ENCODE measurements at places on chromosomes 4 and X.

GRCh38 chr4:161813889-161814288, 349.9 kb downstream of the FSTL5 start:
- DNase-seq = no peak

DNA sequence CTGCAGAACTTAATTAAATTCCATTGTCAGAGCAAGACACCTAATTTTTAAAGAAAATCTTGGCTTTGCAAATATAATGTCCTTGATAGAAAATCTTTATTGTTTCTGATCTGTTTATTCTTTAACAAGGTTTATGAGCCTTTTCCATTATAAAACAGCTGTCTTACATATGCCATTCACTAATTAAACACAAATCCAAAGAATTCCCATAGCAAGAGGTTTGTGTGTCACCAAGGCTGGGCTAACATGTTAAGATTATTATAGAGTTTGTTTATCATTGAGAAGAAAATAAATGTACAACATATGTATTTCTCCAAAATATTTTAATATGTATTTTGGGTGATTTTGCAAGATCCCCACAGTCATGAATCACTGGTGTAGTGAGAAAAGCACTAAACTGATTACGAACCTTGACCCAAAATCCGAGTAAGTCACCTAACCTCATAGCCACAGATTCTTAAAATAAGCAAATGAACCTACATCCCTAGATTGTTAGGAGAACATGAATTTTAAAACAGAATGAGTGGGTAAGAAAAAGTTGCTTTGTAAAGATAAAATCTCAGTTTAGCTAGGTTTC, 694.8 kb upstream of the INTU start:
- DNase-seq = no peak

DNA sequence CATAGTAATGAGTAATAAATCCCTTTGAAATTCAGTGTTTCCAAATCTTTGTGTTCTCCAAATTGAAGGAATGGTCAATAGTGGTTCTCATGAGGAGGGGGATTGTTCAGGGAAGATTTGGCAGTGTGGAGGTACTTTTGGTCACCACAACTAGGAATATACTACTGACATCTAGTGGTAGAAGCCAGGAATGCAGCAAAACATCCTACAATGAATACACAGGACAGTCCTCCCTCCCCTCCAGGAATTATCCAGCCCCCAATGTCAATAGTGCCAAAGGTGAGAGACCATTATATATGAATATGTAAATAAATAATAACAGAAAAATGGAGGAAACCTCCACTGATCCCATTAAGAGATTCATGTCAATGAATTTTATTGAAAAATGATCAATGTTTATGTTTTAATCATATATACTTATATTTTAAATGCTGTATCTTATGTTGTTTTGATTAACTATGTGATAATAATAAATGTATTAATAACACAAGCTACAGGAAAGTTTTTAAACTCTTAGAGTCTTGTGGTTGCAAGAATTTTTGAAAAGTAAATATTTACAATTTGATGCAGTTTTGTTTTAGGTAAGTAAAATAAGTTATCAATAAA, 14.4 kb upstream of the FAM9A start:
- DNase-seq = no peak

DNA sequence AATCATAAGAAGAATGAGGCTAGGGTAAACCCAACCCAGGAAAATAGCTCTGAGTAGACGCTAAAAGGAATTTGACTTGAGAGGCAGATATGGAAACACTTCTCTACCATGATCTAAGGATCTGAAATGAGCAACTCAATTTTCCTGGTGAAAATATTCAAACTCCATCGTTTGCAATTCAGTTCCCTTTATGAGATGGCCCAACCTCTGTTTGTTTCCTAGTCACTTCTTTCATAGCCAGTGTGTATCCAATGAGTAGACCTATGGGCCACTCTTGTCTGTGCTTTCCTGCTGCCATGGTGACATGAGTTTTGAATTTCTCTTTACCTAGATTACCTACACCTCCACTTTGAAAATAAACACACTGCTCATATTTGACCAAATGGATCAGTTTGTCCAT, 176.2 kb upstream of the GPRIN3 start:
- no peak for DNase-seq

GRCh38 chr4:94412019-94412657, 39.6 kb upstream of the PDLIM5 start:
- no peak for DNase-seq

DNA sequence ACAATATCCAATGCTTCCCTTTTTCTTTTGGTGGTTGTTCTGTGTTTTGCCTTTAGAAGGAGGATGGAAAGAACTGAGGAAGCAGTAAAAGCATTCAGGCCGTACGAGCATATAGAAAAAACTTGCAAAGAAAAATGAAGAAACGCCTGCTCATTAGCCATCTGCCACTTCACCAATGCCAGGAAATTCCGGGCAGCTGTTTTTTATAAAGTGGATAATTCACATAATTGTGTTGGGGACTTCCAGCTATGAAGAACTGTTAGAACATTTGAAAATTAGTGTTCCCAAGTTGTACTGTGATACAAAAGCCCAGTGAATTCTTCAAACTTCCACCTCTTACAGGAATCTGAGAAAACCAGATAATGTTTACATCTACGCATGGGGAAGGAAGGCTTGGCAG, 11.7 kb downstream of the RELL1 start:
- no peak for DNase-seq

DNA sequence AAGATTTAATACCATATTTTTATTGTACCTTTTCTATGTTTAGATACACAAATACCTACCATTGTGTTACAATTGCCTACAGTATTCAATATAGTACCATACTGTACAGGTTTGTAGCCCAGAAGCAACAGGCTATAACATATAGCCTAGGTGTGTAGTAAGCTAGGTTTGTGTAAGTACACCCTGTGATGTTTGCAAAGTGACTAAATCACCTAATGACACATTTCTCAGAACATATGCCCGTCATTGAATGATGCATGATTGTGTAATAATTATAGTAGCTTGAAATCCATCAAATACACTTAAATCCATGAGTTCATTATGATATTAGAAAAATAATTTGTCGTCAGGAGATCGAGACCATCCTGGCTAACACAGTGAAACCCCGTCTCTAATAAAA, 30.8 kb downstream of the GAB3 start:
- DNase-seq = no peak

DNA sequence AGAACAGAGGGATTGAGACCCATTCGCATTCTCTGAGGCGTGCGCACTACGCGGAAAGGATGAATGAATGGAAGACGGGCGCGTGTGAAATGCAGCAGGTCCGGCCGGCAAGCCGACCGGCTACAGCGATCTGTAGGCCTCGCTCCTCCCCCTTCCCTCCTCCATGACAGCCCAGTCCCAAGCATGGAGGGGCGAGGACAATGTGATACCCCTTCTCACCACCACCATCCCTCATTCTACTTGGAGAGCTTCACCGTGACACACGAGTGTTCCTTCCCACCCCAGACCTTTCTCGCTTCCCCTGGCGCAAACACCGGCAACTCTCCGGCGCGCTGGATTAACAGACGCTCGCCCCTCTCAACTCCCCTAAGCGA, 815 bp downstream of the EIF4E start:
- DNase-seq = peak; percentile 27
